SHP77 (cell line): ENCODE measurements at places on chromosomes 13 and 19.

GRCh38 chr13:20462533-20462915 is 63.1 kb downstream of the CRYL1 start:
- DNase-seq, result no peak

- no peak for DNase-seq
These were observed 614.2 kb downstream of the DCT start for GRCh38 chr13:93865235-93865634.

GRCh38 chr13:108212886-108213285 is 2.5 kb downstream of the LIG4 start:
- no peak for DNase-seq

- no peak for DNase-seq
These were observed 46.2 kb downstream of the ACTN4 start for GRCh38 chr19:38693380-38694223.

- DNase-seq, result no peak
These were observed 541.8 kb upstream of the SLC10A2 start for GRCh38 chr13:103607995-103608394.

DNA sequence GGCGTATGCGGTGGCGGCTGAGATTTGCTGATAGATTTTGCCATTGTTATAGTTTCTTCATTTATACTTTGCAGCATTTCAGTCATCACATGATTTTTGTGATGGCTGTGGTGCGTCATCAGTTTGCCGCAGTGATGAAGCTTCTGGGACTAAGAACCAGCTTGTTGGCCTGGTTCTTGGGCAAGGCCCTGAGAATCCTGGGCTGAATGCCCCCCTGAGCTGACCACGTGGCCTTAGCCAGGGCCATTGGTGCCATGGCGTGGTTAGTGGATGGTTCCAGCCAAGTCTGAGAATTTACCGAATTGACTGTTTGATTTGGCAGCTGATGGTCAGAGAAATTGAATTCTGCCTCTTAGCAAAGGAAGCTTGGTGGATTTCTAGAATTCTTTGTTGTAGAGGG is 17.8 kb downstream of the GATAD2A start:
- no peak for DNase-seq

DNA sequence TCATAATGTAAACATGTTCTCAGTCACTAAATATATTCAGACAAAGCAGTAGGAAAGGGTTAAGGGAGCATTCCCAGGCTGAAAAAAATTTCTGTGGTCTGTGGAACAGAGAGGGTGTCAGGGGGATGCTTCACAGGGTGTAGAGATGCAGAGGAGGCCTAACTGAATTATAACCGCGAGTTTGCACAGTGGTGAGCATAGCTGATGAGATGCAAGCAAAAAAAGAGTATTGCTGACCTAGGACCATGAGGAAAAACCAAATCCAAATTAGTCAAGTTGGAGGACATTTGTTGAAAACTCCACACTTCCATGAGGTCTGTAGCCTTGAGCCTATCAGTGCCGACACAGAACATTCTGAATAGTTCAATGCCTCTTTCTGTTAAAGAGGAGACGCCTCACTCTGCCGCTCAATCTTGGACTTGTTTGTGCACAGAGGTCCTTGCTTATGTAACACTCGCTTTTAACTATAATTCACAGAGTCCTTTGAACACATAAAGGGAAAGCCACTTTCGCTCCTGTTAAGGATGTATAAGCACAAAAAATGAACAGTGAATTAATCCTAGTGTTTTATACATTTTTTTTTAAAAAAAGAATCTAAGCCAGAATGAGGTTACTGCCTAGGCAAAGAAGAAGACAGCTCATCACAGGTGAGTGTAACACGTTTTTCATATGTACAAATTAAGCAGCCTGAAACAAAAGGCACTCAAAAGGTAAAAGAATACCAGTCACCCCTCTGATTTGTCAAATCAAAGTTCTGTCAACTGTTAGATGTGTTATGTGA is 25.8 kb upstream of the INTS6 start:
- DNase-seq, result no peak

GRCh38 chr13:75855847-75856246 is 219.7 kb downstream of the LMO7 start:
- no peak for DNase-seq

DNA sequence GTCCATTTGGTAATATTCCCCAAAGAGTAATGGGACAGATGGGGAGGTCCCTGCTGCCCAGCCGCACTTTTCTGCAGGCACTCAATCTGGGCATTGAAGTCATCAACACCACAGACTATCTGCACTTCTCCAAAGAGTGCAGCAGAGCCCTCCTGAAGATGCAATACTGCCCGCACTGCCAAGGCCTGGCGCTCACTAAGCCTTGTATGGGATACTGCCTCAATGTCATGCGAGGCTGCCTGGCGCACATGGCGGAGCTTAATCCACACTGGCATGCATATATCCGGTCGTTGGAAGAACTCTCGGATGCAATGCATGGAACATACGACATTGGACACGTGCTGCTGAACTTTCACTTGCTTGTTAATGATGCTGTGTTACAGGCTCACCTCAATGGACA is 295.0 kb downstream of the GPC5 start:
- no peak for DNase-seq

GRCh38 chr19:15238639-15239155 is 6.4 kb upstream of the EPHX3 start:
- no peak for DNase-seq

- DNase-seq, result no peak
These were observed 704.6 kb upstream of the PCDH9 start for GRCh38 chr13:67934617-67935330.

- no peak for DNase-seq
These were observed 21.9 kb downstream of the CDC16 start for GRCh38 chr13:114256547-114256946.

GRCh38 chr13:97182111-97182890 is 39.8 kb upstream of the MBNL2 start:
- peak; percentile 37 for DNase-seq

DNA sequence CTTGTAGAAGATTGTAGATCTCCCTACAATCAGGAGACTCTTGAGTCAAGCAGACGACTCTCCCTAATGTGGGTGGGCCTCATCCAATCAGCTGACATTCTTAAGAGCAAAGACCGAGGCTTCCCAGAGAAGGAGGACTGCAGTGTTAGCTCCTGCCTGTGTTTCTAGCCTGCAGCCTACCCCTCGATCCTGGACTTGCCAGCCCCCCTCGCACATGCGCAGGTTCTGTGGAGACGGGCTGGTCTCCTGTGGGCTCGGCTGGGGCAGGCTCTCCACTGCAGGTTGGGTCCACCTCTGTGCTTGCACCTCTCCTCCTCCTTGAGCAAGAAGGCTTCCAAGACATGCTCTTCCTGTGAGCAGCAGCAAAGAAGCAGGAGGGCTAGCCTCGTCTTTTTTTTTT is 185.2 kb upstream of the SOX1 start:
- DNase-seq, result no peak

- DNase-seq, result no peak
These were observed 69.8 kb upstream of the STARD13 start for GRCh38 chr13:33355201-33355895.

DNA sequence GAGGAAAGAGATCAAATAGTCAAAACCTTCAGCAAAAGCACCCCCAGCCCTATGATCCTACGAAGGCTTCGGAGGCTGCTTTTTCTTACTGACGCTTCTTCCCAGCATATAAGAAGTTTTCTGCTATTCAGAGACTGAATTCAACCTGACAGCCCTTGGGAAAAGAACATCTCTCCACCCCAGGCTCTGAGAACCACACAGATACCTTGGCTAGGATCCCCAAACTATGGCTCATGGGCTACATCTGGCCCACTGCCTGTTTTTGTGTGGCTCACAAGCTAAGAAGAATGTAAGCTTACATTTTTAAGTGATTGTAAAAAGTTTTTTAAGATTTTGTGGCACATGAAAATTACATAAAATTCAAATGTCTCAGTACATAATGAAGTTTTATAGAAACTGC is 3.0 kb downstream of the SLC15A1 start:
- no peak for DNase-seq

- no peak for DNase-seq
These were observed 86.4 kb upstream of the SLC7A1 start for GRCh38 chr13:29681864-29682263.

GRCh38 chr13:39766464-39767158 is 111.1 kb downstream of the COG6 start:
- no peak for DNase-seq

DNA sequence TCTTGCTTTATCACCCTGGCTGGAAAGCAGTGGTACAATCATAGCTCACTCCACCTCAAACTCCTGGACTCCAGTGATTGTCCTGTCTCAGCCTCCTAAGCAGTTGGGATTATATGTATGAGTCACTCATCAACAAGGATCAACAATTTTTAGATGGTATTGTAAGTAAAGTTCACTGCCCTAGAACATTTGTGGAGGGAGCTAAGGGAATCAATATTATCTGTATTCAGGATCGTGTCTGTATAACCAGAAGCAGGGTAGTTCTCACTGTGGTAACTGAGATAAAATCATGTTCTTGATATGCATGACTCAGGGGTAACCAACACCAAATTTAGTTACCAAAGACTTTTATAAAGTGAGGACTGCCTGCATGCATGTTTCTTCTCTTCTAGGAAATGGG is 27.0 kb downstream of the ZMYM5 start:
- no peak for DNase-seq

- no peak for DNase-seq
These were observed 1.4 kb downstream of the RAP2A start for GRCh38 chr13:97435323-97435722.

- peak; percentile 91 for DNase-seq
These were observed 7.2 kb upstream of the SERTM1 start for GRCh38 chr13:36666477-36667229.

DNA sequence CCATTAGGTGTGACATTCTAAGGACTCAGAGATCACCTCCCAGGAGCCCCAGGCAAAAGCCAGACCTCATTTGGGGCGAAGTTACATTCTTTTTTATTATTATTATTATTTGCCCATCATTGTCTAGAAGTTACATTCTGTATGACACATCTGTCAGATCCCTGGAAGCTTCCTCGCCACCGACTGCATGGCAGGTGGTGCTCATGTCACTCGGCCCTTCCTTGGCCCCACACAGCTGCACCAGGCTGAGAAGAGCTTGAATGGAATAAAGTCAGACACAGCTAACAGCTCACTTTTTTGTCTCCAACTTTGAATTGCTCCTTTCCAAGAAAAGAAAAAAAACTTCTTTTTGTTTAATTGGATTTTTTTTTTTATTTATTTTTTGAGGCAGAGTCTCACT is 41.4 kb upstream of the LDLR start:
- no peak for DNase-seq

DNA sequence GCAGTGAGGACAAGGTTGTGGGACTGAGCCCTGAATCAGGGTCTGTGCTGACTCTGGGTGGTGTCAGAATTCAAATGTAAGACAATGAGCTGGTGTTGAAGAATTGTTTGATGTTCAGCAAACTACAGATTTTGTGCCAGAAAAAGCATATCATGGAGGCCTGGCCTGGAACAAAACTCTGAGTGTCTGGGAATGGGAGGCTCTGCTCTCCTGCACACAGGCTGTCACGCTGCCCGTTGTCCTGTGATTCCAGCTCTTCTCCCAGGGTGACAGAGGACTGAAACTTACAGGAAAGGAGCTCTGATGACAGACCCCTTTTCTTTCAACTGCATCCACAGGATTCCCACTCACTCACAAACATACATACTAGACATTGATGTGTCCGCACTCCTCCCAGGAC is 120.1 kb downstream of the ZNF486 start:
- DNase-seq, result no peak

GRCh38 chr13:50417597-50417996 is 402.4 kb downstream of the KCNRG start:
- DNase-seq, result no peak

GRCh38 chr13:75226733-75227435 is 255.1 kb downstream of the TBC1D4 start:
- DNase-seq, result no peak

DNA sequence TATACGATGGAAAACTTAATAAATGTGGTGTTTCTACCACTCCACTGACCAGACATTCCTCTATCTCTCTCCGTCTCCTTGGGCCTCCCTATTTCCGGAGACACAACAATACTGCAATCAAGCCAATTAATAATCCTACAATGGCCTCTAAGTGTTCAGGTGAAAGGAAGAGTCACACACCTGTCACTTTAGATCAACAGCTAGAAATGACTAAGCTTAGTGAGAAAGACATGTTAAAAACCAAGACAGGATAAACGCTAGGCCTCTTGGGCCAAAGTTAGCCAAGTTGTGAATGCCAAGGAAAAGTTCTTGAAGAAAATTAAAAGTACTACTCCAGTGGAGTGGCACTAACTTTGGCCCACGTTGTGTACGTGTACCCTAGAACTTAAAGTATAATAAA is 22.5 kb downstream of the ZDHHC20 start:
- no peak for DNase-seq

DNA sequence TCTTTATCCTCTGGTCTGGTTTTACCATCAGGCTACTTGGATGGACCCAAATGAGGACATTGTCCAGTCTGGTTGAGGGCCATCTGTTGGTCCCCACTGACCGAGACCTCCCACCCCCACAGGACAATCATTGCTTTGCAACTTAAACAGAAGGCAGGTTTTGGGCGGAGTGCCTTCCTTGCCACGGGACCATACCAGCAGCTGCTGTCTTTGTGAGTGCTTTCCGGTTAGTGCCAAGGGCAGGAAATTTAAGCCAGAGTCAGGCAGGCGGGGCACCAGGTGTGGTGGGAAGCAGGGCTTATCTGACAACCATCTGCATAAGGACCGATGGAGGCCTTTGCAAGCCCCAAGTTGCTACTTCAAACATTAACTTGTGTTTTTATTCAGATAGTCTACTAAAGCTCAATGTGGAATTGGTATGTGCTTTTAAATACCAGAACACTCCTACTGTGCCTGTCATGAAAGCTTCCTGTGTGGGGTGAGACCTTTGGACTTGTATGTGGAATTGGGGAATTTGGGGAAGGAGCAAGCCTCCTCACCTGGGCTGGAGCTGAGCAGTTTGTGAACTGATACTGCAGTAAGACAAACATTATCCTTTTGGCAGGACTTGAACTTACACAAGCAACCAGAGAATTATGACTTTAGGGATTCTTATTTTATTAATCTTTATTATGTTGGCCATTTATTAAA is 39.3 kb upstream of the UBE2L5 start:
- peak; percentile 22 for DNase-seq

DNA sequence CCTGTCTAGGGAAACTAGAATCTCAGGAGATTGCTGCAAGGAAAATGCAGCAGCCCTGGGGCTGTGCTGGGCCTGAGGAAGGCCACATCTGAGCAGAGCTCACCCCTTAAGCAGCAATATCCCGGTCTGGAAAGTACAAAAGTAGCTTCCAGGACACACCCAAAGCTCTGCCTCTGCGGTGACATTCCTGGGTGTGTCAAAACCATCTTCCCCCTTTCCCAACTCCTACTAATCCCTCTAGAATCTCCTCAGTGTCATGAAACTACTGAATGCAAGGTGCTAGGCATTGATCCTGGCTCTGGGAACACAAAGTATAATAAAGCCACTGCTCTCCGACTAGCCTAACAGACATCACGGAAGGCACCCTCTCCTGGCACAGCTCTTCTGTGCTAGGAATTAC is 5.0 kb downstream of the PBX4 start:
- DNase-seq, result no peak

DNA sequence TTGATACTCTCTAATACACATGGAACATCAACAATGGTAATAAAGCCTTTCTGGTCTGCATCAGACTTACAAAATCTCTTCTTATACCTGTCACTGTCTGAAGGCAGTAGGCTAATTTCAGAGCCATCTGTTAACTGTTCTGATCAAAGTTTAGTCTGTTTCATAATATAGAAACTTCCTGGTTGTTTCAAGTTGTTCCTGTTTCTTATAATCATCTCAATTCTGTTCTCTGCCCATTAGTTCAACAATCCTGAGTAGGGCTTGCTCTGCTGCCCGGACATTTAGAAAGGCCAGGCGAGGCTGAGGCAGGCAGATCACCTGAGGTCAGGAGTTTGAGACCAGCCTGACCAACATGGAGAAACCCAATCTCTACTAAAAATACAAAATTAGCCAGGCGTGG is 5.4 kb upstream of the ZSCAN5A start:
- no peak for DNase-seq

- DNase-seq, result peak; percentile 34
These were observed 10.4 kb upstream of the ZSWIM4 start for GRCh38 chr19:13784731-13785452.
